Heart right ventricle (tissue), 16 donors: ENCODE measurements at places on chromosomes 16 and 17. TPM values are rescaled to one million over a fixed set of nuclear protein-coding genes. Genes with fewer than 3 reads are reported as not detected.

RAMP2 gene
- 50.3 TPM for total RNA-seq

DNA sequence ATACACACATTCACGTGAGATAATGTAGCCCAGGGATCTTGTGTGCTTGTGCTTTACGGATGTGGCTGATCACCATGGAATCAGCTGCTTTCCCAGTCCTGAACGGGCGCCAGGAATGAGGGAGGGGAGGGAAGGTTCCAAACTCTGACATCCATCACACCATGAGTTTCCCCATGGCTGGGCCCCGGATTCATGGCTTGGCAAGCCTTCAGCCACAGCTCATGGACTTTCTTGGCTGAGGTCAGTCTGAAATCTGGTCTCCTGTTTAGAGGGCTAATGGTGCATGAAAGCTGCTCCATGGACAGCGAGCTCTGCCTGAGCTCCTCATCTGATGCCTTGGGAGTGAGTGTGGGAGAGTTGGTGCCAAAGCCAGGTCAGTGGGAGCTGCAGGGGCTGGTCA is 767.6 kb upstream of the EEF2KMT start:
- DNase-seq = no peak

GRCh38 chr16:60337671-60338070 is 1603.6 kb upstream of the GOT2 start:
- DNase-seq = no peak

PARN gene
- 24.7 TPM for total RNA-seq

- no peak for DNase-seq
Measured at GRCh38 chr17:81073967-81074839, 39.3 kb downstream of the BAIAP2 start.

- no peak for DNase-seq
Measured at GRCh38 chr16:2152695-2153506, 2.7 kb upstream of the TRAF7 start.

DNA sequence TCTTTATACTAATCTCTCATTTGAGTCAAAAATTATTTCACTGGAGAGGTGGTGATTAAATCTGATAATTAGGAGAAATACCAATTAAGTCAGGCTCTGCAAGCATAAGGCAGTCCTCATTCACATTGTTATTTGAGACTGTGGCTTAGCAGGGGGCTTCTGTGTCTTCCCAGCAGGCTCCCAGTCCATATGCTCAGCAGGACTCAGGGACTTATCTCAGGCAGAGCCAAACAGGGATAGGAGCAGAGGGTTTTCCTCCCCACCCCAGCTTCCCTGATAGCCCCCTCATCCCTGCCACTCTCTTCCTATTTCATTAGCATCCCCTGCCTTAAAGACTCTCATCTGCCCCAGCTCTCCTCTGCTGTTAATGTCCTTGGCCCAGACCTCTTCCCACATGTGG is 104.3 kb upstream of the DNAH9 start:
- DNase-seq = no peak

GRCh38 chr17:76232342-76232741 is 8.0 kb downstream of the RNF157 start:
- DNase-seq = no peak

GRCh38 chr17:6843241-6843880 is 11.8 kb upstream of the TEKT1 start:
- no peak for DNase-seq

DNA sequence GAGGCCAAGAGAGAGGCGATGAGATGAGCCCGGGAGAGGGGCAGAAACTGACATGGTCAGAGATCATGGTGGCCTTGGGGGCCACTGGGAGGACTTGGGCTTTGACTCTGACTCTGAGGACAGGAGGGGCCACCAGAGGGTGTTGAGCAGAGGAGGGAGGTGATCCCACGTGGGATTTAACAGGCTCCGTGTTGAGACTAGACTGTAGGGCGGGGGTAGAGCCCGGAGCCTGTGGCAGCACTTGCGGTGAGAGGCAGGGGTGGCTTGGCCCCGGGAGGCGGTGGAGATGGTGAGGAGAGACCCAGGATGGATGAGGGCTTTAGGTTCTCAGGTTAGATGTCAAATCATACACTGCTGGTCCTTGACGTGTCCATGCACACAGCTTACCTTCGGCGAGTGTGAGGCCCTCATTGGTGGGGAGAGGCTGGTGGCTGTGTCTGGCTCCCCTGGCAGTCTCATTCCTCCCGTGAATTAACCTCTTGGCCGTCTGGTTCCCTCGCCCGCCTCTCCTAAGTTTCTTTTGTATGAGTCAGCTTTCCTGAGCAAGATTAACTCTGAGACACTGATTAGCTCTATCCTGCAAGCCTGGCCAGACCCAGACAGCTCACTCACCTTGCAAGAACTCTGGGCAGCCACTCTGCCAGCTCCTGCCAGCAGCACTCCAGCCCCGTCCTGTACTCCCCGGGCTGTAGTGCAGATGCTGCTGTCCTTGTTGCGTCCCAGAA is 39.7 kb downstream of the VPS35L start:
- DNase-seq = peak; percentile 50

RPL27 gene
- total RNA-seq = 388 TPM

GRCh38 chr17:4490109-4490591 is 8.5 kb upstream of the SPNS2 start:
- no peak for DNase-seq

- no peak for DNase-seq
Measured at GRCh38 chr16:76486740-76487139, 209.5 kb downstream of the CNTNAP4 start.

DNA sequence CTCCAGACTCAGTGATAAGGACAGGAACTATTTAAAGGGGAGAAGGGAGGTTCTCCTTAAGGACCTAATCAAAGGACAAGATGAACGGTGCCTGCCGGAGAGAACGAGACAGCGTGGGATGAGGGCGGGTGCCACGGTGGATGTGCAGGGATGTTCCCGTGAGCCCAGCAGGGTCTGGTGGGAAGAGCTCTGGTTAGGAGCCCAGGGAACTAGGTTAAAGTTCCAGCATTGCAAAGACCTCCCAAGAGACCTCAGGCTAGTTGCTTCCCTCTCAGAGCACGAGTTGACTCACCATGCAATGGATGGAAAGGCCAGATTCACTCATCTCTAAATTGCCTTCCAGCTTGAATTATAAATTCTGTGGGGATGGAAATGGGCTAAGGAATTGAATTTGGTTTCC is 14.7 kb downstream of the CCR7 start:
- DNase-seq = peak; percentile 69

GRCh38 chr17:80471922-80472321 is 4.5 kb downstream of the NPTX1 start:
- DNase-seq = no peak

DNA sequence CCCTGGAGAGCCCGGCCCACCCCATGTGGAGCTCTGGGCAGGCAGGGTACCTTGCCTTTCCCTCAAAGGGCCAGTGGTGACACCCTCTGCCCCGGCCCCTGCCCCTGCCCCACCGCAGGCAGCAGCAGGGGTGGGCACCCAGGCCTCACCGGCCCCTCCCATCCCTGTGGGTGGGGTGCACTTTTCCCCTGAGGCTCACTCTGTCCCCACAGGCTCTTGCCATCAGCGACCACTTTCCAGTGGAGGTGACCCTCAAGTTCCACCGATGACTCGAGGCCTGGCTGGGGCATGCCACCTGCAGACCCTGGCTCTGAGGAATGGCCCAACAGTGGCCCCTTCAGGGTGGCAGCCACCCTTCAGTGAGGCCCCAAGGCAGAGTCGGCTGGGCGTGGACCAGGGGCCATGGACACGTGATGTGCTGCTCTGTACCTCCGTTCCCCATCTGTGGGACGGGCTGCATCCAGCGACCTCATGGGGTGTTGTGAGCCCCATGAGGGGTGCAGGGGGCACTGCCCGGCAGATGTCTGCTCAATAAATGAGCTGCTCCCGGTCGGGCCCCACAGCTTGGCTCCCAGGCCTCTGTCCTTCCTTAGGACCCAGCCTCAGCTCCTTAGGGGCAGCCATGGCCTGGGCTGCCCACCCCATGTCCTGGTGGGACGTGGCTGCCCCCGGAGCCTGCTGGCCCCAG is 2.0 kb downstream of the DNASE1L2 start:
- no peak for DNase-seq

- peak; percentile 30 for DNase-seq
Measured at GRCh38 chr17:55576996-55577586, 65.8 kb upstream of the SMIM36 start.

GRCh38 chr16:67169642-67170167 is 633 bp upstream of the NOL3 start:
- peak; percentile 57 for DNase-seq

GRCh38 chr17:74347646-74348045 is 14.0 kb downstream of the BTBD17 start:
- no peak for DNase-seq

GRCh38 chr17:62790564-62790986 is 17.5 kb downstream of the MARCHF10 start:
- DNase-seq = no peak

DNA sequence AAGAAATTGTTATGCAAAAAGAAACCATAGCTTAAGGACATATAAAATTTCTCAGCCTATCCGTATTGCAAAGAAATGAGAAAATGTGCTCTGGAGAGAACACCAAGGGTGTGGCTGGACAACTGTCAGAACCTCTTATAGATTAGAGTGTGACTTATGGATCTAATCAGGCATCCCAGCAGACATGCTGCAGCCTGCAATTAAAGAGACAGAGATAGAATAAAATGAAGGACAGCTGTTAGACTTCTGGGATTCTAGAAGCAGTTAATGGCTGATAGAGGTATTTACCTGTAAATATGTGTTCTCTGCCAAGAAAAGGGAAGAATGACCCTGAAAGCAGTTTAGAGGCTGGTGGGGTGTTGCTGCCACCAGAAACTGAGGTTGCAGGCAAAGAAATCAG is 160.1 kb upstream of the KIF2B start:
- no peak for DNase-seq

DNA sequence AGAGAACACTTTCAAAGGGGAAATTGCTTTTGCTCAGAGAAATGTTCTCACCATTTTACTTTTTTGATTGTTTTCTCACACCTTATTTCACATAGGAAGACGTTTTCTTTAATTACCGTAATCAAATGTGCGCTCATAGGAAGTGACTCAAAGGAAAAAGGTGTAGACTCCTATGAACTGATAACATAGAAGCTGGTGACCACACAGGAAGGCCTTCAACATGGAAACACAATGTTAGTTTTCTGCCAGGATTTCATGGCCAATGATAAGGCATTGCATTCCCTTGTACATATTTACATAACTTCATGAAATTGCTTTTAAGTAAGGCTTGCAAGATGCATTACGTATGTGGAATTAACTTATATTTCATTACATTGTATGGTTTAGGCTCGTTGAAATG is 40.9 kb upstream of the KCNJ16 start:
- DNase-seq = no peak

TBC1D3K gene
- not detected for total RNA-seq

DNA sequence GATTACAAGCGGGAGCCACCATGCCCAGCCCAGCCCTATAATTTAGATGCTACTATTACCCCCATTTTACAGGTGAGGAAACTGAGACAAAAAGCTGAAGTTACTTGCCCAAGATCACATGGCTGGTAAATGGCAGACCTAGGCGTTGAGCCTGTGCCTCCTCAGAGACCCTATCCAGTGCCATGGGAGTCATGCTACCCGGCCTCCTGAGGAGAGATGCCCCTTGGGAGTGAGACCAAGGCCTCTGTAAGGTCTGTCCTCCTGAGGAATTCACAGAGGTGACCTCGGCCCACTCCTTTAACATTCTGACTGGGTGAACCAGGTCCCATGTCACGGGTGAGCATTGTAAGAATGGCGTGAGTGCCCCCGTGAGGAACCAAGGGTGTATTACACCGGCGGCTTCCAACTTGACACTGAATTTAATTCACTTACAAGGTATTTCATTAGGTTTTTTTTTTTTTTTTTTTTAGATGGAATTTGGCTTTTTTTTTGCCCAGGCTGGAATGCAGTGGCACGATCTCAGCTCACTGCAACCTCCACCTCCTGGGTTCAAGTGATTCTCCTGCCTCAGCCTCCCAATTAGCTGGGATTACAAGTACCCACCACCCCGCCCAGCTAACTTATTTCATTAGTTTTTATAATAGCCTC is 95.7 kb downstream of the ABCC6 start:
- DNase-seq = peak; percentile 47

DNA sequence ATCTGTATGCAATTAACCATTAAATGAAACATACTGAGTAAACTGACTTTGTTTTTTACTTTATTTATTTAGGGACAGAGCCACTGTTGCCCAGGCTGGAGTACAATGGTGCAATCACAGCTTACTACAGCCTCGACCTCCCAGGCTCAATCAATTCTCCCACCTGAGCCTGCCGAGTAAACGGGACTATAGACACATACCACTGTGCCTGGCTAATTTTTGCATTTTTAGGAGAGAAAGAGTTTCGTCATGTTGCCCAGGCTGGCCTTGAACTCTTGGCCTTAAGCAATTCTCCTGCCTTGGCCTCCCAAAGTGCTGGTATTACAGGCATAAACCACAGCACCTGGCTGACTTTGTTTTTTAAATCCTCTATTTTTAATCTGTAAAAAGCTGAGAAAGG is 42.6 kb downstream of the ANKFY1 start:
- DNase-seq = no peak

OTOA gene
- total RNA-seq = 0.07 TPM

ACSM5 gene
- total RNA-seq = 1.8 TPM

WNT3 gene
- total RNA-seq = 1.00 TPM

DNA sequence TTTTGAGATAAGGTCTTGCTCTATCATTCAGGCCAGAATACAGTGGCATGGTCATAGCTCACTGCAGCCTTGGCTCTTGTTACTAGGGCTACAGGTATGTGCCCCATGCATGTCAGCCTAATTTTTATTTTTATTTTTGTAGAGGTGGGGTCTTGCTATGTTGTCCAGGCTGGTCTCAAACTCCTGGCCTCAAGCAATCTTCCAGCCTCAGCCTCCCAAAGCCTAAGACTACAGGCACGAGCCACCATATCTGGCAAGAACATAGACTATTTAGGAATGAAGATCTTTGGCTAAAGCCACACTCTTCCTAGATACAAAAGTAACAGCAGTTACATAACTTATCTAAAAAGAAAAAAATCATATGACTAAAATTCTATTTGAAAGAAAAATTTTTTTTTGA is 15.6 kb upstream of the DDX19A start:
- no peak for DNase-seq

GRCh38 chr16:47387026-47387734 is 73.7 kb downstream of the ITFG1 start:
- DNase-seq = no peak

C16orf54 gene
- total RNA-seq = 3.3 TPM

- DNase-seq = no peak
Measured at GRCh38 chr16:11194913-11195312, 61.1 kb downstream of the SOCS1 start.

GCGR gene
- total RNA-seq = not detected

- no peak for DNase-seq
Measured at GRCh38 chr16:86680661-86681030, 102.3 kb downstream of the FOXL1 start.

DNA sequence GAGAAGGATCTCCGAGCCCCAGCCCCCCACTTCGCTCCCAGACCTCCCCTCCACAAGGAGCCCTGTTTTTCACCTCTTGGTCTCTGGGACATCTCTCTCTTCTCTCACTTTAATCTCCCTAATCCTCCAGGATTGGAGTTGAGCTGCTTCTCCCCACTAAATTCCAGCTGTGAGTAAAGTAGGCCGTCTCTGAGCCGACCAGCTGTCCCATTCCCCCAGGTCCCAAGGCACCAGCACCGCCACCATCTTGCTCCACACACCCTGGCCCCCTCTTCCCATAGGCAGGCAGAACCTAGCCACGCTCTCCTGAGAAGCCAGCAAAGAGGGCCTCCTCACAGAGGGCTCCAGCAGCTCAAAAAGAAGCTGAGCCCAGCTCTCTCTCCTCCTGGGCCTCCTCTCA is 878 bp downstream of the DLG4 start:
- no peak for DNase-seq

TEX19 gene
- not detected for total RNA-seq

DPEP1 gene
- total RNA-seq = not detected

ZP2 gene
- not detected for total RNA-seq

C1QL1 gene
- 7.5 TPM for total RNA-seq

TBC1D3E gene
- not detected for total RNA-seq

GRCh38 chr16:3214904-3215600 is 19.9 kb downstream of the ZNF200 start:
- no peak for DNase-seq

CD300E gene
- total RNA-seq = 0.72 TPM
